Right atrium auricular region (tissue), 2 donors: ENCODE measurements at places on chromosomes 2 and 18. TPM values are rescaled to one million over a fixed set of nuclear protein-coding genes. Genes with fewer than 3 reads are reported as not detected.

DNA sequence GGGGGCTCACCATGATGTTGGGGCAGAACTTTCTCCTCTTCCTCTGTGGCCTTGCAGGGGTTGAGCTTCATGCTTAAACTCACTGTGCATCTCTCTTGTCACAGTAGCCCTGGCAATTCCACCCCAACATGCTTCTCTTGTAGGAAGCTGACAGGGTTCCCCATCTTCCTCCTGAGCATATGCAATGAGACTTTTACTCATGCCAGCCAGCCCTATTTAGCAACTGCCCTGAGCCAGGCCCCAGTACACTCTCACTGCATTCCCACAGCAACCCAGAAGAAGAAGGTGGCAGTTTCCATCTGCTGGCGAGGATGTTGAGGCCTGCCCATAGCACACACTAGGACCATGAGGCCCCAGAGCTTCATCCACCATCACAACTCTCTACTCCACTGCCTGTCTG, 72.2 kb upstream of the TEX51 start:
- DNase-seq: no peak

GRCh38 chr2:142877216-142877838, at the start of gene KYNU:
Gene KYNU (plus strand): TSS chr2:142877664. CDS start chr2:142885368, 7,704 bp downstream.
- DNase-seq: no peak

GRCh38 chr2:169131587-169132512, 62.5 kb downstream of the DHRS9 start:
- DNase-seq: no peak

The CELF4 gene
- total RNA-seq: 3.9 TPM

The CIAO1 gene
- total RNA-seq: 77.0 TPM
